Stimulated activated CD8-positive, alpha-beta memory T cell treated with anti-CD3 and anti-CD28 coated beads, Interleukin-15, amount 100 ng/mL, for 4 hours (primary cell): ENCODE measurements at places on chromosomes 6 and 20.
A peak's percentile ranks its signal among the peaks of the same experiment; 100 is the strongest.

- DNase-seq = no peak
These were observed 12.0 kb downstream of the LMBRD1 start for GRCh38 chr6:69784595-69785377.

- no peak for DNase-seq
These were observed 12.1 kb downstream of the PTCHD4 start for GRCh38 chr6:48098923-48099322.

DNA sequence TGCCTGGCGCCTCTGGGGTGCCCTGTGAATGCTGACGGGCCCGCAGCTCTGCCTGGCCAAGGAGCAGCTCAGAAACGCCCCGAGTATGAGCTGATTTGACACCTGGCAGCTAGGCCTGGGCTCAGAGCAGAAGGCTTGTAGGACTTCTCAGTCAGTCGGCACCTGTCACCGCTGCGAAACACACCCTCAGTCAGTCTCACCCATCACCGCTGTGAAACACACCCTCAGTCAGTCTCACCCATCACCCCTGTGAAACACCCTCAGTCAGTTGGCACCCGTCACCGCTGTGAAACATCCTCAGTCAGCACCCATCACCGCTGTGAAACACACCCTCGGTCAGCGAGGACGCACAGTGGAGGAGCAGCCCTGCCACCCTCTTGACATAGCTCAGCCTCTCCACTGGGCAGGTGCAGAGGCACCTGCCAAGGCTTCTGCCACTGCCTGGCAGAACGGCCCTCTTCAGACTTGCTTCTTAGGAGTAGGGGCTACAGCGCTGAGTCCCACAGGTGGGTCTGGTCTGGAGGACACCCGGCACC, 109.0 kb downstream of the PSMB1 start:
- DNase-seq = peak; percentile 20

GRCh38 chr6:81553216-81553615, 199.3 kb downstream of the TENT5A start:
- no peak for DNase-seq

- no peak for DNase-seq
These were observed 1.2 kb downstream of the GPR6 start for GRCh38 chr6:109979033-109979921.

DNA sequence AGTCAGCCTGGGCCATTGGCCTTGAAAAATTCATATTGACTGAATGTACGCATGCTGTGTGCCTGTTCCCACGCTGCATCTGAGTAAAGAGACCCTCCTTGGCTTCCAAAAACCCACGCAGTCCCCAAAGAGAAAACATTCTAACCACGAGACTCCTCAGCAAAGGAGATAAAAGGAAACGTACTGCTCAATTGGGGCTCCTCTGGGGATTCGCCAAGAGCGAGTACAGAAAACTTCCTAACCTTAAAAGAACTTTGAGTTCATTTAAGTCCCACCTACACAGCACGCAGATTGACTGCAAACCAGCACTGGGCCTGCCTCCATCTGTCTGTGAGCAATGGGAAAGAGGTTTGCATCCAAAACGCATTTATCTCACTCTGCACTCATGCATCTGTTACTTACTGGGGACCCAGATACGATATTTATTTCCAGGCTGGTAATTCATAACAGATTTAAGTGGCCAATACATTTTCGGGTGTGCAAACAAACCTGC, 505.9 kb upstream of the CHD6 start:
- DNase-seq = no peak
